ENCODE measurements at places on chromosomes 4 and X. TPM values are rescaled to one million over a fixed set of nuclear protein-coding genes. Genes with fewer than 3 reads are reported as not detected.

DNA sequence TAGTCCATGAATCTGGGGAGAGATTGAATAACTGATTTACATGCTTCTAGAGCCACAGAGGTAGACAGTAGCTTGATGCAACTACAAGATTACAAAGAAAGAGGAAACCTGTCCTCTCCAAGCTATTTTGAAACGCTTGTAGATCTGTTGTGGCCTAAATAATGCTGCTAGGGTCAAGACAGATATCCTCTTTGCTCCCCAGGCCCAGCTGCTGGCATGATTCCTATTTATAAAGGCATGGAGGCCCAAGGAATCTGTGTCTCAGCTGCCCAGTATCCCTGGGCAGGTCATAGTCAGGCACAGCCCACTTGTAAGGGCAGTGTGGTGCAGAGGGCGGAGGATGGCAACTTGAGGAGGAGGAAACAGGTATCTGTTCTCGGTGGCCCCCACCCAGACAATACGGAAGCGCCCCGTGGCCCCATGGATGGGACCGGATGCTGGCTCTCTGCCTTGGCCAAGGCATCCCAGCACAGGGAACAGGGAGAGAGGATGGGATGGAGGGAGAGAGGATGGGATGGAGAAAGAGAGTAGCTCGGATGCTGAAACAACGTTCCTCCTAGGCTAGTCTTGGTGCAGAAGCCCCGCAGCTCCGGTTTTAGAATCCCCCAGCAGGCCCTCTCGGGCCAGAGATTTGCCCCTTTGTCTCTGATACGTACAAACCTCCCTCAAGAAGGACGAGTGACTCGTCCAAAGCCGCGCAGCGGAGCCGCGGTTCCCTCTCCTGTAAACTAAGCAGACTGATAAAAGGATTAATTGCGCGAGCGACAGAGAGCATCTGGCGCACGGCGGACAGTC, 767 bp upstream of the SMIM20 start:
- peak; percentile 71 for DNase-seq

GRCh38 chr4:99653916-99654315, 3.7 kb downstream of the C4orf54 start:
- no peak for DNase-seq

The GYPE gene
- 0.63 TPM for total RNA-seq

- DNase-seq = no peak
Measured at GRCh38 chr4:89000844-89001360, 56.1 kb downstream of the FAM13A start.

- no peak for DNase-seq
Measured at GRCh38 chr4:149955780-149956390, 122.4 kb upstream of the DCLK2 start.

DNA sequence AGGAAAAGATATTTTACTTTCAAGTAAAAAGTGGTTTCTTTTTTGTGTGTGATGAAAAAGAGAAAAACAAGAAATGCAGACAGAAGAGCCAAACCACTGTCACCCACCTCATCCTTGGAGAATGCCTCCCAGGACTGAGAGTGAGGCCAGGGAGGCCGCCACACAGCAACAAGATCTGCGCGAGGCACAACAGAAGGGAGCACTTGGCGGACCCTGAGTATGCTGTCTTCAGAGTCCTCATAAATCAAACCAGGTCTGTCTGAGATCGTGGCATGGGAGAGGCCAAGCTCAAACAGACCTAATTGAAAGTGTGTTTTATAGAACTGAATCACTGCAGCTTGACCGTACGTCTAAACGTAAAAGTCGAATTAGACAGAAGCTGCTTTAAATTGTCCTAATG, 134.3 kb upstream of the VCX2 start:
- peak; percentile 18 for DNase-seq

The BMPR1B gene
- 4.1 TPM for total RNA-seq

DNA sequence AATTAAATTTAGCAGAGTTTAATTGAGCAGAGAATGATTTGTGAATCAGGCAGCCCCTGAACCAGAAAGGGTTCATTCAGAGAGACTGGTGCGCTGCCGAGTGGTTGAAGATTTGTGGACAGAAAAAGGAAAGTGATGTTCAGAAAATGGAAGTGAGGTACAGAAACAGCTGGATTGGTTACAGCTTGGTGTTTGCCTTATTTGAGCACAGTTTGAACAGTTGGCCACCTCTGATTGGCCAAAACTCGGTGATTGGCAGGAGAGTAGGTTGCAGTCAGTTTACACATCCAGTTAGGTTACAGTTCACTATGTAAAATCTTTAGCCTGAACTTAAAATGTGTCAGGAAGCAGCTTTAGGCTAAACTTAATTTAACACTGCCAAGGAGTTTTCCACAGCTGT, 14.9 kb downstream of the MID1IP1 start:
- no peak for DNase-seq

All from kidney (tissue), 22 donors.